Activated T-cell treated with anti-CD3 and anti-CD28 coated beads, Interleukin-2, amount 50 U/mL, for 72 hours (primary cell): ENCODE measurements at places on chromosomes 4 and X. TPM values are rescaled to one million over a fixed set of nuclear protein-coding genes. Genes with fewer than 3 reads are reported as not detected.

PNMA5 gene
- not detected for total RNA-seq

VCX gene
- total RNA-seq, result not detected

ZNF718 gene
- 10.2 TPM for total RNA-seq

BMX gene
- total RNA-seq, result not detected

CCSER1 gene
- total RNA-seq, result not detected

CXCL10 gene
- total RNA-seq, result 0.62 TPM
